ENCODE measurements at places on chromosomes 5 and 9. TPM values are rescaled to one million over a fixed set of nuclear protein-coding genes. Genes with fewer than 3 reads are reported as not detected.

NKD2 gene
- 0.16 TPM for total RNA-seq

NRARP gene
- 1.9 TPM for total RNA-seq

TAS2R1 gene
- total RNA-seq = not detected

SPINK6 gene
- total RNA-seq = not detected

Measured in activated B cell treated with CpG ODN at 0.5 μM for 24 hours (primary cell).